ENCODE measurements at places on chromosomes 5 and 9.

- ATAC-seq = no peak
Observed at GRCh38 chr5:91245871-91246270, 137.2 kb downstream of the ARRDC3 start.

DNA sequence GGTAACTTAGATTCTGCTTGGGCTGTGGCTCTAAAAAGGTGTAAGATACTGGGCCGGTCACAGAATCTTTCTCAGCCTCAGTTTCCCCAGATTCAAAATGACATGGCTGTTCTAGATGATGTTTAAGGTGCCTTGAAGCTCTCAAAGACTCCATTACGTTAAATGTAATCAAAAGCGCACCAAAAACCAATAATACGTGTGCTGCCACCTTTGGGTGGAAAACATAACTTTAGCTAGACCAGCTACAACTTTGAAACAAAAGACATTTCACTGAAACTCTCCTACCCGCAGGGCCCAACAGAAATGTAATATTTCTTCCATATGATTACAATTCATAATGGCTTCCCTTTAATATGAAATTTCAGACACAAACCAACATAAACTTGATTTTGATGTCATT, 35.0 kb upstream of the PCSK5 start:
- no peak for ATAC-seq

GRCh38 chr5:73865315-73865714, 239.3 kb downstream of the ARHGEF28 start:
- no peak for ATAC-seq

- no peak for ATAC-seq
Observed at GRCh38 chr5:94094793-94095441, 353.5 kb upstream of the POU5F2 start.

DNA sequence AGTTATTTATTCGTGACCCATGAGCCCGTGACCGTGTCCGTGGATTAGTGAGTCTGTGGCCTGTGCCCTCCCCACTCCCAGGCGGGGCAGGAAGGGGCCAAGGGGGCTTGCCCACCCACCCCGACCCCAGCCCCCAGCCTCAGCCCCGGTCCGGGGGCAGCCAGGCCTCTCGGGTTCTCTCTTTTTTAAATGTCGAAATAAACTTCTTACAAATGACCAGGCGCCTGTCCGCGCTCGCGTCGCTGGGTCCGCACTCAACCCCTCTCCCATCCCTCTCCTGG, 7.6 kb downstream of the BARHL1 start:
- ATAC-seq = no peak

DNA sequence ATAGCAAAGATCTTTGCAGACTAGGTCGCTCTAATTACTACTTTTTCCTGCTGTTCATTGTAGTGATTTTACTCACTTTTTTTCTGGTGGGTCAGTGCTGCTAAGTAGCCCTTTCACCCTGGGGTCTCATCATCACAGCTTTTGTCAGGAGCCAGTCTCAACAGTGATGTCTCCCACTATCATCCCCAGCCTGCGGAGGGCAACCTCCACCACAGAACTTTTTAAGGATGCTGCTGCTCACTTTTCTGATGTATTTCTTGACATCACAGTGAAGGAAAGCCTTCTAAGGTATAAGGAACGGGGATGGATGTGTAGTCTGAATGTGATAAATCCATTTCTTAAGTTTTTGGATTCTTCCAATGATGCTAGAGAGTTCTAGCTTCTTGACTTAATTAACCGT, 242.5 kb upstream of the RIOK2 start:
- no peak for ATAC-seq

DNA sequence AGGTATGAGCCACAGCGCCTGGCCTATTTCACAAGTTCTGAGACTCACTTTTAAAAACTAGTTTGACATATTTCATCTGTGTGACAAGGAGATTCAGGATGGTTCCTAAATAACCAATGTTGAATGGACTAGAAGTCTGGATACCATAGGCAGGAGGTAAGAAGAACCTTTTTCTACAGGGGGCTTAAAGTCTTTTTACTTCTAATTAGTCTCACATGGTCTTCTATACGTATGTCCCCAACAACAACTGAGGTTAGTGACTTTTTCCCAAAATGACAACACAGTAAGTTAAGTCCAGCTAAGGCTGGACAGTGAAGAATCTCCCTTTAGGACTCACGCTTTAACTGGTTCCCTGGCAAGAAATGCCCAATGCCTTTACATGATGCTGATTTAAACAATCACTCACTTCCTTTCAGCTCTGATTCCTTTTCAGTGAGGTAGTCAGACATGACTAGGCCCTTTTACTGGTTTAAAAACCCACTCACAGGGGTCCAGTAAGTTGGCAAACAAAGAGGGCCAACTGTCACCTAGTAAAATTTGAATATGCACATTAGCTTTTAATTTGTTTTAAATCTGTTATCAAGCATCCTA, 12.1 kb upstream of the HAUS6 start:
- ATAC-seq = no peak

Data from activated CD4-positive, CD25-positive, alpha-beta regulatory T cell treated with anti-CD3 and anti-CD28 coated beads, Interleukin-2, amount 50 U/mL, for 24 hours (primary cell).